ENCODE measurements at places on chromosomes 5 and 9.

GRCh38 chr9:88302579-88303324 is 85.5 kb upstream of the SPIN1 start:
- peaks cover 10% of the 10 kb centered on the region for H3K36me3 ChIP-seq
- H3K4me1 ChIP-seq, result peaks cover 44% of the 10 kb centered on the region
- H3K4me3 ChIP-seq, result peak overlapping the region; percentile 40
- peak overlapping the region; percentile 87 for H3K27ac ChIP-seq
- peaks cover 2% of the 10 kb centered on the region for H3K27me3 ChIP-seq

DNA sequence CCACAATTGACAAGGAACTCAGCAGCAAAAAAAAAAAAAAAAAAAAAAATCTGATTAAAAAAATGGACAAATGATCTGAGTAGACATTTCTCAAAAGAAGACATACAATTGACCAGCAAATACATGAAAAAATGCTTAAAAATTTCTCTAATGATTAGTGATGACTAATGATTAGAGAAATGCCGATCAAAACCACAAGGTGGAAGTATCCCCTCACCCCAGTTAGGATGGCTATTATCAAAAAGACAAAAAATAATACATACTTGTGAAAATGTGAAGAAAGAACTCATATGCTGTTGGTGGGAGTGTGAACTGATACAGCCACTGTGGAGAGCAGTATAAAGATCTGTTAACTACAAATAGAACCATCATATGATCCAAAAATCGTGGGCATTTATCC is 245.3 kb downstream of the OSTF1 start:
- no peaks in the 10 kb centered on the region for H3K4me1 ChIP-seq
- no peak for DNase-seq
- H3K27me3 ChIP-seq, result no peaks in the 10 kb centered on the region

DNA sequence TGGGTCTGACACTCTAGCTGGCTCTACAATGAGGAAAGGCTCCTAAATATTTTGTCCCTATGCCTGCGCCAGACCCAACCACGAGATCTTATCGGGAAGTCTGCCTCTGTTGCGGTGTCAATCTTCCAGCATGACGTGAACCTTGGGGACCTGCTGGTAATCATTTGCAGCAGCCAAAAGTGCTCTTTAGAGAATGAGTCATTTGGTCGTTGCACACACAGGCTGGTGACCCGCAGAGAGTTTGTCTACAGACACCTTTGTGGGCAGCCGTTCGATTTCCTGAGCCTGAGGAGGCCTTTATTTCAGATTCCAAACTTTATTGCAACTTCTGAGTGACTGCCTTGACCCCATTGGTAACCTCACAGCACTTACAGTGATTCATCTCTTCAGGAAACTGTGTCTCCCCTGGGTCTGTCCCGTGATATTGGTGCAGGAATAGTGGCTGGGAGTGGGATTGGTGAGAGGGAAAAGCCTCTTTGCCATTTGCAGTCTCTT is 326.1 kb downstream of the NSG2 start:
- no peaks in the 10 kb centered on the region for H3K36me3 ChIP-seq
- no peak overlapping the region for H3K27ac ChIP-seq
- H3K27me3 ChIP-seq, result no peaks in the 10 kb centered on the region
- no peaks in the 10 kb centered on the region for H3K4me1 ChIP-seq

- no peak for DNase-seq
- H3K4me1 ChIP-seq, result peaks cover 14% of the 10 kb centered on the region
- H3K4me3 ChIP-seq, result no peak overlapping the region
- peaks cover 2% of the 10 kb centered on the region for H3K36me3 ChIP-seq
These were observed 24.0 kb upstream of the KLF9 start for GRCh38 chr9:70438341-70438928.

DNA sequence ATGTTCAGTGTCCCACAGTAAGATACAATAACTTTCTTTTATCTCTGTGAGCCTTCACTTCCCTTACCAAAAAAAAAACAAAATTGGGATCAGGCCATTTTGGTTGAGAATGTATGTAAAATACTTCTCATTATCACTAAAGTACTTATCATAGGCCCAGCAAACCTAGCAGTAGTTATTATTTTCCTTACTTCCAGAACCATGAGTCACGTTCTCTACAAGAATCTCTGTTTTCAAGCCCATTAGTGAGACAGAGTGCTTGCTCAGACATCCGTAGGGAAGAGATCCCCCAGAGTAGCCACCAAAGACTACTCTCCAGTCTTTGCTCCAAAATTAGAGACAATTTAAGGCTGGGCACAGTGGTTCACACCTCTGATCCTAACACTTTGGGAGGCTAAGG is 103.9 kb upstream of the NR5A1 start:
- no peak for DNase-seq
- H3K4me1 ChIP-seq, result no peaks in the 10 kb centered on the region
- no peak overlapping the region for H3K4me3 ChIP-seq
- H3K27me3 ChIP-seq, result peaks cover 10% of the 10 kb centered on the region
- no peak overlapping the region for H3K27ac ChIP-seq

DNA sequence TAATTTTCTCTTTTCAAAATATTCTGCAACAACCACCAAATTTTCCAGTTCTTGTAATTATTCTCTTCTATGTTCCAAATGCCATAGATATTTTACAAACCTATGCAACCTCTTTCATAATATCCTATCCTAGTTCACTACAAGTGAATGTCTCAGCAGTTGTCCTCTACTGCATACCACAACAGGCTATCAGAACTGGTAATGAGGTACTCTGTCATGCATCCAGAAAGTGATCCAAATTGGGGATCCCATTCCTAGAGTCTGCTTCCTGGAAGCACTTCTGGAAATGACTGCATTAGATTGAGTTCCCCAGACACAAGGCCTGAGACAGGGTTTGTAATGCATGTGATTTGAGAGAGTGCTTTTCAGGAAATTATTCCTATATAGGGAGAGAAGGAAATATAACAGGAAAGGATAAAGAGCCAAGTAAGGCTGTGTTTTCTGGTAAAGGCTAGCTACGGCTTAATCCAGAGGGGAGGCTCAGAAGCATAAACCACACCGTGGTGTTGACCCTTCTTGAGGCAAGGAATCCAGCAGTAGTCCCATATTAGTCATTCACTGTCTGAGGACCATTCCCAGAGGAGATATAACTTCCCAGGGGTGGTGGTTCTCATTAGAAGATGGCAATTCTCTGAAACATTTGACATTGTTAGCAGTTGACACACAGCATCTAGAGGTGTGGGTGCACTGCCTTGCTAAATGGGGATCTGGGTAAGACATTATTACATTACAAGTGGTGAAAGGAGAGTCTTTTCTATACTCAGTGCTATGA is 80.3 kb upstream of the FST start:
- DNase-seq, result no peak
- no peaks in the 10 kb centered on the region for H3K4me1 ChIP-seq
- H3K27ac ChIP-seq, result no peak overlapping the region
- no peaks in the 10 kb centered on the region for H3K27me3 ChIP-seq
- H3K4me3 ChIP-seq, result no peak overlapping the region

GRCh38 chr5:6333182-6333905 is 45.0 kb downstream of the MED10 start:
- DNase-seq, result no peak
- no peaks in the 10 kb centered on the region for H3K36me3 ChIP-seq
- H3K27me3 ChIP-seq, result peaks cover 2% of the 10 kb centered on the region
- no peak overlapping the region for H3K27ac ChIP-seq
- H3K4me1 ChIP-seq, result no peaks in the 10 kb centered on the region
- no peak overlapping the region for H3K4me3 ChIP-seq

- H3K4me3 ChIP-seq, result no peak overlapping the region
- peaks cover 10% of the 10 kb centered on the region for H3K27me3 ChIP-seq
- no peak for DNase-seq
- H3K27ac ChIP-seq, result no peak overlapping the region
- peaks cover 11% of the 10 kb centered on the region for H3K4me1 ChIP-seq
These were observed 24.8 kb upstream of the OBP2B start for GRCh38 chr9:133233681-133234432.

DNA sequence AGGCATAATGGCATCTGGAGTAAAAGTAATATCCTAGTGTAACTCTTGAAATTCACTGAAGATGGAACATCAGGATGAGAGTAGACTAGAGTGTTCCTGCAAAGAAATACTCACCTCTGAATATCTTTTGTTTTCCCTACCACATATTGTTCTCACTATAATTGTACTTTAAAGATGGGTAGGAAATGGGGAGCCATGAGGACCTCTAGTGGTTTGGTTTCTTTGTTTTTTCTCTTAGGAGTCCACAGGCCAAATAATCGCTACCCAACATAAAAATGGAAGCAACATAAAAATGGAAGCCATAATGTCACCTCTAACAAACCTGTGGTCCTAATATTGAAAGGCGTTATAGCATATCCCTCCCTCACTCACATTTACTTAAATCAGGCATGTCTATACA is 2375.8 kb downstream of the MAT2B start:
- no peaks in the 10 kb centered on the region for H3K36me3 ChIP-seq
- H3K4me1 ChIP-seq, result no peaks in the 10 kb centered on the region
- H3K27ac ChIP-seq, result no peak overlapping the region
- no peaks in the 10 kb centered on the region for H3K27me3 ChIP-seq
- no peak overlapping the region for H3K4me3 ChIP-seq

DNA sequence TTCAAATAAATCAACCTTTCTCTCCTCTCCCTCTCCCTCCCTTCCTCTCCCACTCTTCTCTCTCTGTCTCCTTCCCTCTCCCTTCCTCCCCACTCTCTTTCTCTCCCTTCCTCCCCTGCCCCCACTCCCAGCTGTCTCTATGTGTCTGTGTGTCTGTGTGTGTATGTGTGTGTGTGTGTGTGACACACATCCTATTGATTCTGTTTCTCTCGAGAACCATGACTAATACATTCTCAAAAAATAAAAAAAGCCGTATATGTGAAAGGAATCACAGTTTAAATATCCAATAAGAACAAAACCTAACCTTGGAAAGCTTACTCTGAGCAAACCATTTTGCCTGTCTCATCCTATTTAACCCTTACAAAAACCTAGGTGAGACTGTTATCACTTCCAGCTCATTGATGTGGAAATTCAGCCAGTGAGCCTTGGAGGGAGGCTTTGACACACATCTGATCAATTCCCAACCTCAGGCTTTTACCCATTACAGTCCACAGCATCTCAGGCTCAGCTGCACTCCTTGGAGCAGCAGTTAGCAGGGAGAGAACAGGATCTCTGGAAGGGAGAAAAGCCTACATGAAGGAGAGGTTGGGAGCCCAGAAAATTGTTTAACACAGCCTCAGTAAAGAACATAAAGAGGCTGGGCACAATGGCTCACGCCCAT is 8.3 kb downstream of the HSD17B3 start:
- H3K4me1 ChIP-seq, result no peaks in the 10 kb centered on the region
- H3K27ac ChIP-seq, result no peak overlapping the region
- H3K27me3 ChIP-seq, result peaks cover 2% of the 10 kb centered on the region
- no peak overlapping the region for H3K4me3 ChIP-seq

Measured in activated T-helper 1 cell treated with anti-CD3 and anti-CD28 coated beads, Interleukin-12 subunit alpha, Interleukin-12 subunit beta, Interleukin-2, Interleukin-4 antibody, amounts not matched to agents 30 ng/mL and 10 ng/mL and 1 ng/mL, durations not matched to agents 14 hours and 24 hours and 36 hours (primary cell).